WTC11 (cell line): ENCODE measurements at places on chromosomes 12 and 14. TPM values are rescaled to one million over a fixed set of nuclear protein-coding genes. Genes with fewer than 3 reads are reported as not detected.

TEX52 gene
- not detected in 3 replicates for total RNA-seq

CCDC175 gene
- 0.16 to 0.27 TPM in 2 of 3 replicates, not detected in the other for total RNA-seq

ESRRB gene
- total RNA-seq, result 1.4 to 1.8 TPM (median 1.6 TPM) in 3 replicates

C14orf39 gene
- total RNA-seq, result 1.9 to 2.5 TPM (median 2.5 TPM) in 3 replicates

LTB4R2 gene
- total RNA-seq, result 9.1 to 12.9 TPM (median 9.8 TPM) in 3 replicates

- no peak for DNase-seq
Observed at GRCh38 chr12:108600702-108601007, 2.8 kb upstream of the TMEM119 start.

GRCh38 chr14:96554315-96554910 is 52.2 kb downstream of the PAPOLA start:
- DNase-seq, result no peak

DNA sequence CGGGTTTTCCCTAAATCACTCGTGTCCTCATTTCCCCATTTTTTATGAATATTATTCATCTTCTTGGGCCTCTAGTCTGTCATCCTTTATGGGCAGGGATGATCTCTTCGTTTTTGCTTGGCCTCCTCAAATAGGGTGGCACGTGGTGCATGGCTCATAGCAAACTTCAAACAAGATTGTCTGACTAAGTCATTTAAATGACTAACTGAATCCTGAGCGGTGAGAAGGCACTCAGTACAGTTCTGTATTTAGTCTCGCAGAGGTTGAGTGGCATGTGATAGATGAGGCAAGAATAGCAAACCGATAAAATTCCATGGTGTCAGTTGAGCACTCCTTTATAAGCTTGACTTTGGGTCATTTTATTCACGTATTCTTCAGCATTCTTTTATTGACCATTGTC is 5.7 kb upstream of the JDP2 start:
- no peak for DNase-seq

- DNase-seq, result no peak
Observed at GRCh38 chr12:90951432-90952105, 3.4 kb downstream of the CCER1 start.

GRCh38 chr12:2314492-2314891 is 261.7 kb downstream of the CACNA1C start:
- no peak for DNase-seq

DNA sequence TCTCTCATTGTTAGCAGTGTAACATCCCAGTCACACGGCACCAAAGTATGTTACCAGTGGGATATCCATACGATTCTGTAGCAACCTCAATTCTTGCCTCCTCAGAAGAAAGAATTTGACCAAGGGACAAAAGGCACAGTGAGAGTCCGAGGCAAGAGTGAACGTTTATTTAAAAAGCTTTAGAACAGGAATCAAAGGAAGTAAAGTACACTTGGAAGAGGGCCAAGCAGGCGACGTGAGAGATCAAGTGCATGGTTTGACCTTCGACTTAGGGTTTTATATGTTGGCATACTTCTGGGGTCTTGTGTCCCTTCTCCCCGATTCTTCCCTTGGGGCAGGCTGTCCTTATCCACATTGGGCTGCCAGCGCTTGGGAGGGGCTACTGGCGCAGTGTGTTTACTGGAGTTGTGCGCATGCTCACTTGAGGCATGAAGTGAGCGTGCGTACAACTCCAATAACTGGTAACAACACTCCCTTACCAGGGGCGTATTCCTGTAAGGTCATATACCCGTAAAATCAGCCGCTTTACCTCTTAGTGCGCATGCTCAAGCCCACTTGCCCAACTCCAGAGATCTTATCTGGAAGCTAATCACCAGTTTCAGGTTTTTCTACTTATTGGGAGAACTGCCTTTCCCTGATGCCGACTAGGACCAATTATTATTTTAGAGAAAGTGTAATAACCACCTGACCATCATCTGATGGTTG is 71.7 kb downstream of the FAR2 start:
- DNase-seq, result no peak

- peak; percentile 92 for DNase-seq
Observed at GRCh38 chr12:118981285-118982211, at the start of gene SRRM4. Gene SRRM4, plus strand, starts transcription at chr12:118981541. Its CDS starts 342 bp downstream, at chr12:118981883.

- DNase-seq, result no peak
Observed at GRCh38 chr12:128853600-128854197, 421 bp downstream of the GLT1D1 start.

- no peak for DNase-seq
Observed at GRCh38 chr14:91356181-91356763, 61.3 kb downstream of the CCDC88C start.

DNA sequence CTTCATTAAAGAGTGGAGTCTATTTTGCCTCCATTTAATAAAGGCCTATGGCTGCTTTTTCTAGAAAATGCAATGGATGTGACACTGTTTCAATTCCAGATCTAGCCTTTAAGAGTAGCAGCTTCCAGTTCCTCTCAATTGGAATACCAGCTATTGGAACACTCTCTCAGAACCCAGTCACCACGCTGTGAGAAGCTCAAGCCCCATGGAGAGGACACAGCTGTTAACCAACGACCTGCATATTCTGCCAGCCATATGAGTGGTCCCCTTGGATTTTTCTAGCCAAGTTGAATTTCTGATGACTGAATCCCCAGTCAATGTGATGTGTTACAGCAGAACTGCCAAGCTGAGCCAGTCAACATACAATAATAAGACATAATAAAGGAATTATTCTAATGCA is 131.8 kb downstream of the TMTC3 start:
- no peak for DNase-seq

DNA sequence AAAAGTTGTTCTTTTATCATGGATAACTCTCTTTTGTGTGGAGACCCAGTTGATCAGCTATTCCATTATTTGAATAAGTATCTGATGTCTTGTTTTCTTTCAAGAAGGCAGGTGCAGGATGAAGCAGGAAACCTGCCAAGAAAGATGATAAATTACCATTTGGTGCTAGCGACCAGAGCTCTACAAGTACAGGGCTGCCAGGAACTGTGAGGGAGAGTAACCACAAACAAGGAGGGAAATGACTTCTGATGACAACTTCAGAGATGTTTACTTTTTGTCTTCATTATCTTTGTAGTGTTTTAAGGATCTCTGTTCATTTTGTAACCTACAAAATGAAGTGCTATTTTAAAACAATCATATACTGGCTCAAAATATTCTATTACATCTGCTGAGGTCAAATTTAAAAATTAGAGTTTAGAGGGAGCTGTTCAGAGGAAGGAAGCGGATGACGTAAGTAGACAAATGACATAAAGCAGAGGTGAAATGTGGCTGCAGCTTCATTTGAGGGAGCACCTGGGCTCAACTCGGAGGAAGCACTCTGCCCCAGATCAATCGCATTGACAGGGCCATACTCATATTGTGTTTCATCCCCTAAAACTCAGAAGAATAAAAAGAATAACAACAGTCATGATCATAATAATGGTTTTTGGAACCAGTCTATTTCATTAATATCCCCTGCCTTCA is 226.8 kb downstream of the C12orf42 start:
- no peak for DNase-seq

DNA sequence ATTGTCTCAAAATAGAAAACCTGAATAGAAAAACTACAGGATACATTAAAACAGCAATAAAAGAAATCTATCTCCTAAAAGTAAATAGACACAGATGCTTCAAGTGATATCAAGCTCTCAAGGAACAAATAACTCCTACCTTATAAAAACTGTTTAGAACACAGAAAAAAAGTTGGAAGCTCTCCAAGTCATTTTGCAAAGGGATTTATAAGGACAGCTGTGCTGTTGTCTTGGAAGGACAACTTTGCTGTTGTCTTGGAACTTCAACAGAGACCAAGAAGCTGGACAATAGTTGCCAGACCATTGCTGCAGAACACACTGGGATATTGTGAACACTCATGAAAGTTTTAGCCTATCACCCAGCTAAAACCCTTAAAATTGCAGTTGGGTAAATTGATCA is 780.7 kb downstream of the FLRT2 start:
- DNase-seq, result no peak

DNA sequence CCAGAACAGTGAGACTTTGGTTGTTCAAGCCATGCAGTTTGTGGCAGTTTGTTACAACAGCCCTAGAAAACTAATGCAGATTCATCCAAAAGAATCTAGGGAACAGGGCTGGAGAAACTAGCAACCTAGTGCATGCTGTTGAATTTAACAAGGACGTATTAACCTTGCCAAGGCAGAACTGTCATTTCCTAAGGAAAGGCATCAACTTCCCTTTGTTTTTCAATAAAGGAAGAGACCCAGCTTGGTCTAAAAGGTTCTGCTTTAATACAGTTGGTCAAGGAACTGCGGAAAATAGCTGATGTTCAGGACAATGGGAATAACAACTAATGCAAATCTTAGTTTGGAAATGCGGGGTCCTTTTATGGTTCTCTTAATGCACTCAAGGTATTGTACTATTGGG is 11.5 kb downstream of the AK7 start:
- no peak for DNase-seq

GRCh38 chr12:3276226-3276625 is 199.0 kb downstream of the TSPAN9 start:
- DNase-seq, result no peak

GRCh38 chr12:101470939-101471338 is 4.2 kb upstream of the SPIC start:
- no peak for DNase-seq

DNA sequence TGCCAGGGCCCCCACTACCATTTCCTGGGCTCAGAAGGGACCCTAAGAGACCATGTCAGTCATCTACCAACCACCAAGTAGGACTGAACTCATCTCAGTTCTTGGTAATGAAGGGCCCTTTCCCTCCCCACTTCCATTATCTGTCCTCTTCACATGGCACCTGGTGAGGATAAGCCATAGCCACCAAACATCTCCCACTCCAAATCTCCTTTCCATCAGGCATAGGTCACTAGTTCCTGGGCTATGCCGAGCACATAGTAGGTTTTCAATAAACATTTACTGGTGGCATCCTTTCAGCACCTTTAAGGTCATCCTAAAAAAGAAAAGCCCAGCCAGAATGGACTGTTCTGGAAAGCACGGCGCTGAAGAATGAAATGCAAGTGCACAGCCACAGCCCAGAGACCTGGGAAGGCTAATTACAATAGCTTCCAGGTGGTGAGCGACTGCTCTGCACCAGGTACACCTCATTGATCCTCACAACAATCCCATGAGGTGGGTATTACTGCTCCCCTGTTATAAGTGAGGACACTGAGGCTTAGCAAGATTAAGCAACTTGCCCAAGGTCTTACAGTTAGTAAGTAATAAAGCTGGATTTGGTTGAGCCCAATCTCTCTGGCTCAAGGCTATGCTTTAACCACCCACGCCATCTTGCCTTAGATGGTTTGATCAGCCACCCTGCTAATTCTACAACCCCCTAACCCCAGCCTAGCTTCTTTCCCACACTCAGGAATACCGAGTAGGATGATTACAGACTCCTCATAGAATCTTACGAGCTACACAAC is 4.6 kb downstream of the SMUG1 start:
- no peak for DNase-seq

GRCh38 chr12:45696049-45696448 is 33.5 kb upstream of the ARID2 start:
- no peak for DNase-seq
